Muscle of back (tissue), 13 donors: ENCODE measurements at places on chromosomes 2 and 18. TPM values are rescaled to one million over a fixed set of nuclear protein-coding genes. Genes with fewer than 3 reads are reported as not detected.

GRCh38 chr2:232831496-232831895 is 38.6 kb upstream of the SNORC start:
- no peak for DNase-seq

GRCh38 chr2:45729753-45730512 is 78.5 kb downstream of the PRKCE start:
- no peak for DNase-seq

GRCh38 chr2:36271266-36271665 is 84.3 kb upstream of the CRIM1 start:
- no peak for DNase-seq

RBKS gene
- 1.3 TPM for polyA plus RNA-seq

TNFAIP6 gene
- polyA plus RNA-seq = 19.5 TPM

DNA sequence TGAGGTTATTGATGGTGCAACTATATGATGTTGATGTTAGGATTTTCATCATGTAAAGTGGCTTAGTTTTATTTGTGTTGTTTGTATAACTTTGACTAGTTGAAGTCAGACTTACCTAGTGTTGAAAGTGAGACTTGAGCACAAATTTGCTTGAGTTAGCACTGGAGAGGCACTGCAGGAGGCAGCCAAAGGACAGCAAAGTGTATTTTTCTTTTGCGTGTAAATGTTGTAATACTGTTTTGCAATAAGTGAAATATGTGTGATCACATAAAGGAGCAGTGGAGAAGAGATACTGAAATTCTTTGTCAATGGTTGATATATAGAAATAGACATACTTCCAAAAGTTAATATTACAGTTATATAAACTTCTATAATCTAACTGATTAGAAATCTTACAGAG is 332.0 kb upstream of the RAB12 start:
- no peak for DNase-seq
